Stimulated activated CD8-positive, alpha-beta memory T cell treated with anti-CD3 and anti-CD28 coated beads, Interleukin-15, amount 100 ng/mL, for 4 hours (primary cell): ENCODE measurements at places on chromosomes 1 and 21.

GRCh38 chr1:17545356-17545755 lies 5.9 kb downstream of the ARHGEF10L start:
- DNase-seq = no peak

DNA sequence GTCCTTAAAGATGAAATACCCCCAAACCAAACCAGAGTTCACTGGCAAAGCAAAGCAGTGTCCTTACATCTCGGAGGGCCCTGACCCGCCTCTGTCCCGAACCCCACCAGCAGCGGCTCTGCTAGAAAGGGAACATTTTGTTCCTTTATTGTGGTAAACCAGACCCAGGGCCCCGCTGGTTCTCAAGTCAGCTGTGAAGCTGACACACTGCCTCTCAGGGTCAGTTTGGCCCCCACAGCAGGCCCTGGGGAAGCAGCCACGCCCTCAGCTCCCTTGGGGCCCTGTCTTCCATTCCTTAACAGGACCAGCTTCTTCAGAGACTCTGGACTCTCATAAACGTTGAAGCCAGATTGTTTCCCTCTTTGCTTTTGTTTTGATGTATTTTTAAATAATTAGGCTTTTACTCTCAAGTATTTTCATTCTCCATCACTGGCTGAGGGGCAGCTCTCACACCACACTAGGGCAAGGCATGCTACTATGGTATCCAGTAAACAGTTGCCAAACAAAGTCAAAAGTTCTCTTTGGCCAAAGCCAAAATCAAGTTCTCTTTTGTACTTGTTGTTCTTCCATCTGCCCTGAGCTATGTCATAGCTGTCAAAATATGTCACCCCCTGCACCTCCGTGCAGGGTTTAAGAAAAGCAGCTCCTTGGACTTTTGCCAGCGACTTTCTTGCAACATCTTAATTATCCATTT lies 61.1 kb upstream of the ANGPTL1 start:
- DNase-seq = no peak

- no peak for DNase-seq
Observed at GRCh38 chr1:53335661-53336060, 7.8 kb upstream of the LRP8 start.

DNA sequence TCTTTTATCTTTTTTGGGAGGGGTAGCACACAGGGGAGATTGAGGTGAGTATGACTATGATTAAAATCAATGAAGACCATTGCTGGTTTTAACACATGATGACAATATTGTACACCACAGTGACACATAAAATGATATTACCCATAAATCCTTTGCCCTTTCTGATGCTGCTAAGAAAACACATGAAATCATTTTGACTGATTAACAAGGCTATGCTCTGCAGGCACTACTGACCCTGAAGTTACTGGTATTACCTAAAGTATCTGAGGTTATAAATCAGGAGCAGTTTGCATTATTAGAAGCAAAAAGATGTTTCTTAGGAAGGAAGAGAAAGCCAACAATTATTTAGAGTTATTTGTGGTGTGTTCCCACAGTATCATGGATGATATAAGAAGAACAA lies 701.2 kb upstream of the PTBP2 start:
- DNase-seq = no peak

DNA sequence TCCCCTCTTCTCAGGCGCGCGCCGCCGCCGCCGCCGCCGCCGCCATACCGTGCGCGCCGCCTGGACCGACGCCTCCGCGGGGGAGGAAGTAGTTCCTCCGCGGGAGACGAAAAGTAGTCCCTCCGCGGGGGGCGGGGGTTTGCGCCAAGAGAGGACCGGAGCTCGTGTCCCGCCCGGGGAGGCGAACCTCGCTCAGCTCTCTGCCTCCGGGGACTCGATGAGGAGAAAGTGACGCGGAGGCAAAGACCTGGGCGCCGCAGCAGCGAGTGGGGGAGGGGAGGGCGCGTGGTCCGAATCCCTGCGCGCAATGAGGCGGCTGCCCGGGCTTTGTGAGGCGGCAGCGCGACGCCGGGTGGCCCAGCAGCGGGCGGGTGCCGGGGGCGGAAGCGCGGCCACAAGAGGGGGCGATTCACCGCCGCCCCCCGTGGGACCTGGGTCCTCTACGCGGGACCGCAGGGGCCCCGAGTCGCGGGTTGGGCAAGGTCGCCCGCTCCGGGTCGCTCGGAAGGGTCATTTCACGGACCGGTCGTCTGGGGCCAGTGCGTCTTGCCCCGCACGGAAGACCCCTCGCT lies at the start of gene BRWD1:
Gene BRWD1 (minus strand): TSS at position 62 of the 572 bp plus-strand sequence. CDS start 141 bp downstream, outside the sequence.
- peak; percentile 47 for DNase-seq

DNA sequence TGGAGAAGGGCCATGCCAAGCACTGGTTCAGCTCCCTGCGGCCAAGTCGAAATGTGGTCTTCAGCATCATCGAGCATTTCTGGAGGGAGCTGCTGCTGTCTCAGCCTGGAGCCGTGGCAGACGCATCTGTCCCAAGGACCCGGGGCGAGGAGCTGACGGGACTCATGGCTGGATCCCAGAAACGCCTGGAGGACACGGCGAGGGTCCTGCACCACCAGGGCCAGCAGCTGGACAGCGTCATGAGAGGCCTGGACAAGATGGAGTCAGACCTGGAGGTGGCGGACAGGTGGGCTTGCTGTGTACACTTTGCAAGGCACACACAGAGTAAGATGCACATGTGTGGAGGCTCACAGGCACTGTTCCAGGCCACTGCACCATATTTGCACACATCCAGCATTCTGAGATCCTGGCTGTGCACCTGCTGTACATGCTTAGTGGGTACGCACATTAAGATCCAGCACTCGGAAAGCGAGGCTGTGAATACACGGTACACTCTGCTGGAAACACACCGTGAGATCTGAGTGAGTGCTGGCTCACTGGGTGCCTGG lies 12.8 kb downstream of the SNAP47 start:
- no peak for DNase-seq

DNA sequence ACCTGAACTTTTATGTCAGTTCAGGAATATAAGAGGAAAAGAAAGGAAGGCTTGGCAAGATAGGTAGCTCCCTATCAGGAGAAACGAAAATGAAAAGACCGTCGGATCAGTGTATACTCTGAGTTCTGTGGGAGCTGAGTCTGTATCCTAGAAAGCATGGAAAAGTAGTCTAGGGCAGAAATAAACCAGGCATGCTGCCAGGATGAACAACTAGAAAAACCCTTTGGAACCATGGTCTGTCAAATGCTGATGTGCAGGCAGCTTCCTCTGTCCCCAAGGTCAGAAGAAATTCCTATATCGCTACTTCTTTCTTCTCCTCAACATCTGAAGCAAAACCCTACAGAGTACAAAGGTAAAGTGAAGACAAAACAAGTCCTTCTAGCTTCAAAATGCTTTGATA lies 268.8 kb downstream of the ST6GALNAC3 start:
- DNase-seq = no peak
